ENCODE measurements at places on chromosomes 2 and 18.

DNA sequence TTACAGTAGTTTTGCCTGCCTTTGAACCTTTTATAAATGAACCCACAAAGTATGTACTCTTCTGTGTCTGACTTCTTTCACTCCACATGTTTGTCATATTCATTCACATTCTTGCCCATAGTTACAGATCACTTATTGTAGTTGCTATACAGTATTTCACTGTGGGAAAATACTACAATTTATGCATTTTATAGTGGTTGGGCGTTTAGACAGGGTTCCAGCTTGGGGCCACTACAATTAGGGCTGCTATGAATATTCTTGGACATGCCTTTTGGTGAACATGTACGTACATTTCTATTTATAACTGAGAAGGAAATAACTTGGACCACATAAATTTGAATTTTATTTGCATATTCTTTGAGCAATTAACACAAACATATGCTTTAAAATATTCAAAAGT is 15.4 kb upstream of the PMAIP1 start:
- no peak for DNase-seq

DNA sequence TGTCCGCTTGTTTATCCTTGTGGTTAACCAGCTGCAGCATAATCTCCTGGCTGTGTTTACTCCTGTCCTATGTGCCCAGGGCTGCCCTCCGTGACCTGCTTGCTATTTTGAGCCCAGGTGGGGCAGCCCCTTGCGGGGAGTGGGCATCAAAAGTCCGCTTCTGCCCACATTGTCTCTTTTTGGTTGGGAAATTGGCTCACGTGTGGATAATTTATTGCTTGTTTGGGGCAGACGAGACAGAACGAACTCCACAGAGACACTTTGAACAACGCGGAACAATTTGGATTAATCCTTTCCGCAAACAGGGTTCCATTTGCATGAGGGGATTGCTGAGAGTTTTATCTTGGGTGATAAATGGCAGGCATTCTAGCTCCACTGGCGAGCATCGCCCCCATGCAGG is 8.1 kb upstream of the CXCR4 start:
- DNase-seq, result no peak

- DNase-seq, result no peak
These were observed 217.3 kb downstream of the SEPTIN10 start for GRCh38 chr2:109396202-109397180.

DNA sequence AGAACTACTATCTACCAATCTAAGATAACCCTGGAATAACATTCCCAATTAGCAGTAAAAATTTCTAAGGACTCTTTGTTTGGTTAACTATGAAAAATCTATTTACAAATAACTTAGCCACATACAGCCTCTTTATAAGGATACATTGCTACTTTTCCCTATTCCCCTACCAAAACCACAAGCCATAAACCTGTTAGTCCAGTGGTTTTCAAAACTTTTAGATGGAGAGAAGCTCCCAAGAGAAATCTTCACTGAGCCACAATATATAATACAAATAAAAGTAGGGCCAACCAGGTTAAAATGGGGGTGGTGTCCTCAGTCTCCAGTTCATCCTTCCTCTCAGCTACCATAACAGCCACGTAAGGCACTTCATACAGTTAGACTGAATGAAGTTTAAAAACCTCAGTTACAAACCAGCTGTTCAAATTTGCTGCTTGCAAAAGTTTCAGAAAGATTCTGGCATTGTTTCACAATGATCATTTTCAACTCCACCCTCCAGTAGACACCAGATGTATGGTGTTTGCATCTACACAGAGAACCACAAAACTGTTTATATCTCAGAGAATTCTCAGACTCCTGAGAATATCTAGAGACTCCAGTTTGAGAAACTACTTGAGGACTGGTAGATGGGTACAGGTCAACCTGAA is 26.0 kb downstream of the SOS1 start:
- no peak for DNase-seq

GRCh38 chr2:236336575-236337464 is 72.6 kb upstream of the ASB18 start:
- DNase-seq, result no peak

DNA sequence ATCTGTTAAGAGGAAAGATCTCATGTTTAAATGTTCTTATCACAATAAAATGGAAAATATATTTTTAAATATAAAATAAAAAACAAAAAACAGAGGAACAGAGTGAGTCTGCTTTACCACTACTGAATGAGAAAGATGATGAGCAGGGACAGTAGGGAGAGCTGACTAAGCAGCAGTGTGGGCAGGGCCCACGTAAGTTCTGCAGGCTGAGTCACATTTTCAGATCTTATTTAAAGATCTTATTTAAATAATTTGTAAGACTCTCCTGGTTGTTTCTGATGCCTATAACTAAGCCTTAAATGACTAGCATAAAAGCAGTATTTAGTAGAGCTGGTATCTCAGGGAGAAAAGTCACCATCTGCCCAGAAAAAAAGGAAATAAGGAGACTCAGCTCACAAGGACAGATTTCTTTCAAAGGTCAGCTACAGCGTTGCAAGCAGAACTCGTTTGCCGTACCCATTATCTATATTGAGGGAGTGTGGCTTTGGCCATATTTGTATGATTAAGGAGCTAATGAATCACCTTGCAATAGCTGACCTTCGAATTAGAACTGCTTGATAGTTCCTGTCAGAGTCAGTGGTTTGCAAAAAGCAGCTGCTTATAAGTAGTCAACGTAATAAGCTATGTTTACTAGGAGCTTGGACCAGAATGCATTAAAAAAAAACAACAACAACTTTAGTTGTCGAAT is 322.1 kb upstream of the CHAC2 start:
- DNase-seq, result no peak
